ENCODE measurements at places on chromosomes 7 and 10.

- peak; percentile 50 for DNase-seq
Measured at GRCh38 chr10:97612386-97612785, 20.9 kb downstream of the MORN4 start.

GRCh38 chr7:33354201-33354600, 224.8 kb downstream of the BBS9 start:
- no peak for DNase-seq

DNA sequence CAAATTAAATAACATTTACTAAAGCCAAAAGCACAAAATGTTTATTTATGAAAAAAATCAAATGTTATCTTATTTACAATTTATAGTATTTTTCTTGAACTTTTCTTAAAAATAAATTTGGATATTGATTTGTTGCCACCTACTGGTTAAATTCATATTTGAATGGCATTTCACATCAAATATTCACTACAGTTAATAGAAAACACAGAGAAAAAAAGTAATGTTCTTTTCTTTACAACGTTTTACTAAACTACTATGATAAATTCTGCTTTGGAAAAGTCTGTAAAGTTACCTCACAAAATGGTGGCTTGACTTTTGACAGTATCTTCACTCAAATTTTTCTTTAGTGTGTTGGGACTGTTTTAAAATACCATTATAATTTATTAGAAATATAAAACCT, 52.7 kb downstream of the SRPK2 start:
- DNase-seq, result peak; percentile 36

DNA sequence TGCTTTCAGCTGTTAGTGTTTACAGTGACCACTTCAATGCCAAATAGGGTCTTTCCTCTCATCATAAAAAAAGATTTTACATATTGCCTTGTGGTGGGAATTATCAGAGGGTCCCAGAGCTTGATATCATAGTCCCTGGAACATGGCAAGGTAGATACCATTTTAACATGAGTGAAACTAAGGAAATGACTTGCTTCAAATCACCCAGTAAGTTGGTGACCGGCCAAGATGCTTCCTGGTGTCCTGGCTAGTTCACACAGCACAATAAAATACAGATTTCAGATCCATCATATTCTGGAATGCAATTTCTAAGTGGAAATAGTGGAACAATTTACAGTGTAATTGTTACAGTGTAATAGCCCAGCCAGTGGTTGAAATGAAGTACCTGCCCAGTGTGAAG, 36.6 kb downstream of the CNNM1 start:
- DNase-seq, result no peak

DNA sequence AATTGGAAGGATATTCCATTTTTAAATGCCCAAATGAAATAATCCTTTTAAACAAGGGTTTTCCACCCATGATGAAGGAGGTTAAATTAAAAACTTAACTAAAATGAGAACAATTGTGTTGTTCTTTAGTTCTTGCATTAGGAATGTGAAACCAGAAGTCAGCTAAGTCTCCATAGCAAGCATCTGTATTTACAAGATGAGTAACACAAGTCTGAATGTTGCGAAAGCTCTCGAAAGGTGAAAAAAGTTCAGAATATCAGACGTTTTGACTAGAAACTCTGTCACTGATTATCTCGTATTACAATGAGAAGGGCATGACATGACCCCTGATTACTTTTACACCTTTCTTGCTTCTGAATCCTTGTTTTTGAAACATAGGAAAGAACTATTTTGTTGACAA, 149.6 kb downstream of the BICC1 start:
- DNase-seq, result peak; percentile 9

DNA sequence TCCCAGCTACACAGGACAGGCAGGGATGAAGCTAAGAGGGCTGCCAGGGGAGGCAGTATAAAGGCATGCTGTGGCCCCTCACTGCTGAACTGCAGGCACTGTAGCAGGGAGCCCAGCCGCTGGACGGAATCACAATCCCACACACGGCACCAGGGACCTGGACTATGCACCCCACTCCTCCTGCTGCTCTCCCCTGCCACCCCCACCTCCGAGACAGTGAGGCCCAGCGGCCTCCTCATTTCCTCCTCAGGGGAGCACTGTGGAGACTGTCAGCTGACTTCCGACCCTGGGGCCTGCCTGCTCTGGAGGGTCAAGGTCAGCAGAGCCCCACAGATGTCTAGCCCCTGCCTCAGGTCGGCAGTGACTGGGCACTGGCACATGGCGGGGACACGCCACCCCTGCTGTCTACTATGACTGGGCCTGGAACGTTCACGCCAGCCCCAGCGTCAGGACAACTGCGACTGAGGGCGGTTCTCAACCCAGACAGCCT, 92.7 kb downstream of the FAM53B start:
- DNase-seq, result peak; percentile 28

- DNase-seq, result peak; percentile 42
Measured at GRCh38 chr7:12741951-12742575, 54.6 kb downstream of the ARL4A start.

DNA sequence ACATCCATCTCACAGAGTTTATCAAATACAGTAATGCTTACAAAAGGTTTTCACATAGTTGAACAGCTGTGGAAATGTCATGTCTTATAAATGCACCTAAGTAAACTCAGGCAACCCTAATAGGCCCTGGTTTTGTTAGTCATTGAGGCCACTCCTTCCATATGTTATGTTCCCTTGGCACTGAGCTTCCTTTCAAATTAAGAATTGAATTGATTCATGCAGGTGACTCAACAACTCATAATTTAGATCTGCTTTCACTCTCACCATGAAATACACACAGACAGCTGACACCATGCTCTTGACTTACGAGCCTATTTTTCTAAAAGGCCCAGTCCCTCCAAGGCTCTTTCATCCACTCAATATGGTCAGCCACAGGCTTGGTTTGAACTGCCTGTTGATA, 476.9 kb downstream of the KCNMA1 start:
- DNase-seq, result no peak

DNA sequence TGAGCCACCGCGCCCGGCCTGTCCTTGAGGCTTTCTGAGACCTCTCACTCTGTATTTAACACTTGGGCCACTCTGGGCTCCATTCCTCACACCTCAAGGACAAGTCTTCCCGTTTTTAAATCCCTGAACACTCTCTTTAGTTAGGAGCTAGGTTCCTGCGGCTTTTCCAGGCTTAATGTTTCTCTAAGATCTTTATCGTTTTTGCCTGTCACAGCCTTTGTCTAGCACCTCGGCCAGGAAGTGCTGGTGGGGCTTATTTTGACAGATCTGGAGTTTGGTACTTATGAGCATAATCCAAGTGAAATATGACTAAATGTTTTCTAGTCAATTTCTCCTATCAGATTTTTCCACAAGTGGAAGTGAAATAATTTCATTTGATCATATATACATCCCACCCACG, 186.6 kb downstream of the DPY19L1 start:
- DNase-seq, result no peak

DNA sequence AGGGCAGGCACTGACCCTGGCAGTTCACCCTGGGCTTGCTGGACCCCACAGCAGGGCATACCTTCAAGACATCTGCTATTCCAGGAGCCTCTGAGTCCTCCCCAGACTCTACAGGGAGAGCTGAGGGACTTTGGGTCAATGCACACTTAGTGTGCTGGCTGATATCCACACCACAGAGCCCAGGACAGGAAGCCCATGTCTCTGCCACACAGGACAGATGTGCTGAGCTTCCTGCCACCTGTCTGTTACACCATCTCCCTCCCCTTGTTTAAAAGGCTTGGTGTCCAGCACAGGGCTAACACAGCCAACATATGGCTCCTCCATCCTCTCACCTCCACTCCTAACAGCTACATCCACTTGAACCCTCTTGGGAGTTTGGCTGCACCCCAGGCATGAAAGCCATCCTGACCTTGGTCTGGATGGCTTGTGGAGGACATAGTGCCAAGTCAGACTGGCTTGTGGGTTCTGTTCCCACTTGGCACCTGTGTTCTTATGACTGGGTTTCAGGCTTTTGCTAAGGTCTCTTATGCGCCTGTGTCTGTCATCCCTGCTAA, 529.8 kb downstream of the GALNT17 start:
- no peak for DNase-seq

- no peak for DNase-seq
Measured at GRCh38 chr10:49748006-49748405, 14.1 kb downstream of the OGDHL start.

- DNase-seq, result no peak
Measured at GRCh38 chr10:63886281-63887022, 365.3 kb downstream of the REEP3 start.

- no peak for DNase-seq
Measured at GRCh38 chr10:17123961-17124360, 5.7 kb downstream of the CUBN start.

- DNase-seq, result peak; percentile 97
Measured at GRCh38 chr10:103192451-103193106, 493 bp downstream of the NT5C2 start.

GRCh38 chr10:13904064-13904463, 317.3 kb downstream of the PRPF18 start:
- no peak for DNase-seq

- DNase-seq, result peak; percentile 55
Measured at GRCh38 chr10:50622706-50623662, 772 bp downstream of the SGMS1 start.

GRCh38 chr10:122127943-122128342, 139.0 kb downstream of the TACC2 start:
- no peak for DNase-seq

DNA sequence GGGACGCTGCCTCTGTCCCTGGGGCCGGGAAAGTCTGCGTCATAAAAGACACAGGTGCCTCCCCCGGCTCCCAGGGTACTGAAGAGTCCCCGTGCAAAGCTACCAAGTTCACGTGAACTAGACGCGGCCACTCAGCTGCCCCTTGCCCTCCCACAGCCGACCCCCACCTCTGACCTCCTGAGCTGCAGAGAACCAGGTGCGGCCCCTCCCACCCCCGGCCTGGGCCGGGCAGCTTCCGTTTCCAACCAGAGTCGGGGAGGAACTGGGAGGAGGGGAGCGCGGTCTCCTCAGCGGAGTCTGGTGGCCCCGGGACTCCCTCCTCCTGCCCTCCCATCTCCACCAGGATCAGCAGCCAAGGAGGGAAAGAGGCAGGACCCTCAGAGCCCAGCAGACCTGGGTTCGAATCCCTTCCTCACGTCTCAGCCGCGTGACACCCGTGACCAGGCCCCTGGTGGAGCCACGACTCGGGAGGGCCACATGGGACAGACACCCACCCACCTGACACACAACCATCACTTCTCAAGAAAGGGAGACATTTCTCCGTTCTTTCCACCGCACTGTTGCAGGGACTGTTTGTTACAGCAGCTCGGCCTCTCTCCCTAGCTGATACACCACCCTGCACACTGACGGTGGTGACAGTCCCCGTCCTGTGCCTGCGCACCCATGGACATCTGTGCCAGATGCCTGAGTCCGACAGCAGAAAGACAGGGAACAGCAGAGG, 37.4 kb upstream of the PDGFA start:
- no peak for DNase-seq

DNA sequence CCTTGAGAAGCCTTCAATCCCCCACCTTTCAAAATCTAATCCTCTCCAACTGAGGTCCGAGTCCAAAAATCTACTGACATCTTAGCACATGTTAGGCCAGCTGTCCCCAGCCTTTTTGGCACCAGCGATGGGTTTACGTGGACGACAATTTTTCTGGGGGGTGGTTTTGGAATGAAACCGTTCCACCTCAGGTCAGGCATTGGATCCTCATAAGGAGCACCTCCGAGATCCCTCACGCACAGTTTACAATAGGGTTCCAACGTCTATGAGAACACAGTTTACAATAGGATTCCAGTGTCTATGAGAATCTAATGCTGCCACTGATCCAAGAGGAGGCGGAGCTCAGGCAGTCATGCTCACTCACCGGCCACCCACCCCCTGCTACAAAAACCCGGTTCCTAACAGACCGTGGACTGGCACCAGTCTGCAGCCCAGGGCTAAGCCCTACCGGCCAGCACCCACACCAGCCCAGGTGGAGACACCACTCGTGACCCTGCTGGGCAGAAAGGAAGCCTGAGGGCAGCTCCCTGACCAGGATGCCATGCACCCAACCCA, 107.6 kb downstream of the DIP2C start:
- DNase-seq, result no peak

- no peak for DNase-seq
Measured at GRCh38 chr10:32412499-32412853, 33.5 kb upstream of the CCDC7 start.

DNA sequence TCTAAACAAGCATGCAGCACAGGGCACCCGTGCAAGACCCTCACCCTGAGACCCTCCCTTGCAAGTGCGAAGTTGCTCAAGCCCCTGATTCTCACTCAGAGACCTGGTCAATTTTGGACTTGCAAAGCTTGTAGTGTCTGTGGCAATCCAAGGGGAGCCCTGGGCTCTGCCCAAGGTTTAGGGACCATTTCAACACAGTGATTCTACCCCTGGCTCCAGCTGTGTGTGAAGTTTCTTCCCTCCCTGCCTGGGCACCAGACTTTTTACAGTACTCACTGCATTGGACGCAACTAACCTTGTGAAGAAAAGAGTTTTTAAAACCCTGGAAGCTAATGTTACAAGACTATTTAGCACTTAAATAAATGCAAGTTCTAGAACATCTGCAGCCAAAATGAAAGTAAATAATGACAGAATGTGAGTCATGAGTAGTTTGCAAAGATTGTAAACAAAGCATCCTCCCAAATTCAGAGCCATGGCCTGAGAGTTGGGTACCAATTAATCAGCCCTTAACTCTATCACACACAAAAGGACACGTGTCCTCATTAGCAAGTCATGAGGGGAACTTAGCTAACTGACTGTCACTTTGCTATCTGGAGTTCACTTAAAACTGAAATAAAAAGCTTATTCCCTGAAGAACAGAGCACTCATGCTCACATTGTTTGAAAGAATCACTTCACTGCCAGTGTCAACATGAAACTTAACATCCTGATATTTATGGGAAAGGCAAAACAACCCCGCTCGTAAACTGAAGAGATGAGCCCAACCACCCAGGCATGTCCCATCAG, 48.1 kb downstream of the RGS10 start:
- no peak for DNase-seq

- no peak for DNase-seq
Measured at GRCh38 chr7:26071622-26072456, 80.2 kb upstream of the NFE2L3 start.

- no peak for DNase-seq
Measured at GRCh38 chr10:60901561-60902235, 42.3 kb downstream of the RHOBTB1 start.

DNA sequence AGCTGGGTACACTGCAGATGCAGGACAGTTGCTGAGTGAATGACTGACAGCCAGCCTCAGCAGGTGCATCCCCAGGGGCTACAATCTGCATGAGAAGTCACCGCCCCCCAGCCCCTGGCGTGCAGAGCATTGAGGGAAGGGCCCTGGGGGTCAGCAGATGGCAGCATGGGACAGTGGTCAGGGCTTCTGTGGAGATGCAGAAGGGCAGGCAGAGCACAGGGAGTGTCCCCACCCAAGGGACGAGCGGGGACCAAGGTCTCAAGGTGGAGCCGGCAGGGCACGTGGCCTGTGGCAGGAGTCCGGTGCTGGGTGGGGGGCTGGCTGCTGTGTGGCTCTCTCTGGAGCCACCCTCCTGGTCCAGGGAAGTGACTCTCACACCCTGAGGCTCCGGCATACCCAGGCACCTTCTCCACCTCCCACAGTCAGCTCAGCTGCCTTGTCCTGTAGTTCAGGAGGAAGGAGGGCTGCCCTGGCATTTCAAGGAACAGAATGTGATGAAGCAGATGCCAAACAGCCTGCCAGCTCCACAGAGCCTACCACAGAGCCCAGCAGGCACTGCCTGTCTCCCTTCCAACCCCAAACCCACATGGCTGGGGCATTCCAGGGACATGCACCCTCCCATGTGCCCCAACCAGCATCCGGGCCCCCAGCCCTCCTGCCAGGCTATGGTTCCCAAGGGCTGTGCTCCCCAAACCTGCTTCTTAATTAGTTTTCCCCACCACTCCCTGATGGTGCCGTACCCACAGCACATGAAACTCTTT, 114.5 kb downstream of the TMEM130 start:
- DNase-seq, result peak; percentile 30

Measured in NB4 (cell line).